ENCODE measurements at places on chromosomes 2 and 18. TPM values are rescaled to one million over a fixed set of nuclear protein-coding genes. Genes with fewer than 3 reads are reported as not detected.

GRCh38 chr18:9609190-9609589 lies 5.2 kb downstream of the PPP4R1 start:
- peaks cover 6% of the 10 kb centered on the region for H3K36me3 ChIP-seq
- H3K4me3 ChIP-seq, result no peak overlapping the region
- H3K27ac ChIP-seq, result no peak overlapping the region
- no peak for DNase-seq
- H3K27me3 ChIP-seq, result no peaks in the 10 kb centered on the region

DNA sequence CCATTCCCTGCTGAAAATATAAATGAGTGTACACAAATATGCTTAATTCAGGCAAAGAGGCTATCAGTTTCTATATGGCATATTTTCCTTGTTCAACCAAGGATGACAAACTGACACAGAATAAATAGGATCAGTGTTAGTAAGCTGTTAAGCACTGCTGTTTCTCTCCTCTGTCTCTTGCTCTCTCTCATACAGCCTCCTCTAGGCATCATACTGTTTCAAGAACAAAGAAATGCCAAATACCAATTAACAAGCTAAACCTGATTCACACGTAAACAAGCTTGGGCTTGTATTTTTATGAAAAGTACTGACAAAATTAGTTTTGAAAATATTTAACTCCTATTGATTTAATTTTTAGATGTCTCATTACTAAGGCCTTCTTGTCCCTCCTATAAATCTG lies 1027.2 kb upstream of the ACVR2A start:
- no peak overlapping the region for H3K27ac ChIP-seq
- H3K36me3 ChIP-seq, result no peaks in the 10 kb centered on the region
- no peak overlapping the region for H3K4me3 ChIP-seq
- H3K4me1 ChIP-seq, result no peaks in the 10 kb centered on the region

- no peaks in the 10 kb centered on the region for H3K27me3 ChIP-seq
- H3K36me3 ChIP-seq, result no peaks in the 10 kb centered on the region
- DNase-seq, result no peak
- no peak overlapping the region for H3K27ac ChIP-seq
- H3K4me1 ChIP-seq, result no peaks in the 10 kb centered on the region
These were observed 81.1 kb downstream of the MBOAT2 start for GRCh38 chr2:8922431-8922830.

DNA sequence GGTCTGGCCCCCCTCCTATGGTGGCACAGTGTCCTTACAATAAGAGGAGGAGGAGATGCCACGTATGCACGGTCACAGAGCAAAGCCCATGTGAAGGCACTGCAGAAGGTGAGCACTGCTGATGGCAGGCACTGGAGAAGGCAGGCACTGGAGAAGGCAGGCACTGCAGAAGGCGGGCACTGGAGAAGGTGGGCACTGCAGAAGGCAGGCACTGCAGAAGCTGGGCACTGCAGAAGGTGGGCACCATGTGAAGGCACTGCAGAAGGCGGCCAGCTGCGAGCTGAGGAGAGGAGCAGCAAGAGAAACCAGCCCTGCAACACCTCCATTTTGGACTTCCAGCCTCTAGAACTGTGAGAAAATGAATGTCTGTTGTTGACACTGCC lies 46.3 kb downstream of the MEX3C start:
- no peaks in the 10 kb centered on the region for H3K27me3 ChIP-seq
- DNase-seq, result no peak
- no peaks in the 10 kb centered on the region for H3K4me1 ChIP-seq

GRCh38 chr2:25201265-25201664 lies 32.9 kb upstream of the POMC start:
- no peak overlapping the region for H3K4me3 ChIP-seq
- H3K27me3 ChIP-seq, result no peaks in the 10 kb centered on the region
- no peak overlapping the region for H3K27ac ChIP-seq
- no peaks in the 10 kb centered on the region for H3K4me1 ChIP-seq
- no peaks in the 10 kb centered on the region for H3K36me3 ChIP-seq

DNA sequence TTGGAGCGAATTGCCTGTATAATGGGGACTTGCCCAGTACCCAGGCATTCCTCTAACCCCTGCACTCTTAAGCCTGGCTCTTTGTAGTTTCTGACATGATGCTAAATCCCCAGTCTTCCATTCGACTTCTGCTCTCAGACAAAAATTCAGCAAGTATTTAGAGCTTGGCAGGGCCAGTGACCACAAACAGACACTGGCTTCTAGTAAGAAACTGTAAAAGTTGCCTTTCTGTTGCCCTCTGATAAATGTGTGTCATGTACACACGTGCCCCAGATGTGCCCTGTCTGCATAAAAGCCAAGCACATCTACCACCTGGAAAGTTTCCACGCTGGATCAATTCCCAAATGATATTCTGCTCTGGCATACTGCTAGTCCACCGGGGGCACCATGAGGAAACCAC lies 18.0 kb downstream of the PAX3 start:
- no peak for DNase-seq
- no peak overlapping the region for H3K4me3 ChIP-seq
- no peak overlapping the region for H3K27ac ChIP-seq
- no peaks in the 10 kb centered on the region for H3K27me3 ChIP-seq
- H3K36me3 ChIP-seq, result no peaks in the 10 kb centered on the region

DNA sequence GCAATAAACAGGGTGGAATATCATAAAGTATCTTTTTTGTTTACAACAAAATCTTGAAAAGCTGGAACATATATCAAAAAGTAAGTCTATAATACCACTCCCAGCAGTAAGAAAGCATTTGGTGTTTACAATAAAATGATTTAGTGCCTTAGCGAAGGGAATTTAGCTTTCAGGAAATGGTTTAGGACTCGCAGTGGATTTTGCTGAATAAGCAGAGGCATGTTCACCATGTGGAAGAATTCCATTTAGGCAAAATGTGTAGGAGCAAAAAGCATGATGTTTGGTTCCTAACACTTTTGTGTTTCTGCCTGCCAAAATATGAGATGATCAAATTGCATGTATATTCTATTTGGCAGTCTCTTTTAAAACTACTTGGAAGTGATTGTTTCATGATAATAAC lies 163.6 kb downstream of the AGPS start:
- DNase-seq, result no peak
- no peaks in the 10 kb centered on the region for H3K36me3 ChIP-seq
- no peak overlapping the region for H3K27ac ChIP-seq
- H3K4me1 ChIP-seq, result peaks cover 11% of the 10 kb centered on the region
- no peaks in the 10 kb centered on the region for H3K27me3 ChIP-seq

DNA sequence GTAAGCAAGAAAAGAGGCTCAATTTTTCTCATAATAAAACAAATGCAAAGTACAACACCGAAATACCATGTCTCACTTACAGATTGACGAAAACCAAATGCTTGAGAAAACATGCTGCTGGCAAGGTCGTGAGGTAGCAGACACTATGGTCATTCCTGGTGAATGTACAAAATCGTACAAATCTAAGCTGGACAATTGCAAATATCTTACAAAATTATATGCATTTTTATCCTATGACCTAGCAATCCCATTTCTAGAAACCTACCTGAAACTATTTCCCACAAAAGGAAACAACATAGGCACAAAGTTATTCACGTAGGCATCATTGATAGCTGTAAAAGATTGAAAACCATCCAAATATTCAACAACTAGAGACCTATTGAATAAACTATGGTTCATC lies 54.0 kb downstream of the SCG2 start:
- H3K4me3 ChIP-seq, result no peak overlapping the region
- no peaks in the 10 kb centered on the region for H3K27me3 ChIP-seq

DNA sequence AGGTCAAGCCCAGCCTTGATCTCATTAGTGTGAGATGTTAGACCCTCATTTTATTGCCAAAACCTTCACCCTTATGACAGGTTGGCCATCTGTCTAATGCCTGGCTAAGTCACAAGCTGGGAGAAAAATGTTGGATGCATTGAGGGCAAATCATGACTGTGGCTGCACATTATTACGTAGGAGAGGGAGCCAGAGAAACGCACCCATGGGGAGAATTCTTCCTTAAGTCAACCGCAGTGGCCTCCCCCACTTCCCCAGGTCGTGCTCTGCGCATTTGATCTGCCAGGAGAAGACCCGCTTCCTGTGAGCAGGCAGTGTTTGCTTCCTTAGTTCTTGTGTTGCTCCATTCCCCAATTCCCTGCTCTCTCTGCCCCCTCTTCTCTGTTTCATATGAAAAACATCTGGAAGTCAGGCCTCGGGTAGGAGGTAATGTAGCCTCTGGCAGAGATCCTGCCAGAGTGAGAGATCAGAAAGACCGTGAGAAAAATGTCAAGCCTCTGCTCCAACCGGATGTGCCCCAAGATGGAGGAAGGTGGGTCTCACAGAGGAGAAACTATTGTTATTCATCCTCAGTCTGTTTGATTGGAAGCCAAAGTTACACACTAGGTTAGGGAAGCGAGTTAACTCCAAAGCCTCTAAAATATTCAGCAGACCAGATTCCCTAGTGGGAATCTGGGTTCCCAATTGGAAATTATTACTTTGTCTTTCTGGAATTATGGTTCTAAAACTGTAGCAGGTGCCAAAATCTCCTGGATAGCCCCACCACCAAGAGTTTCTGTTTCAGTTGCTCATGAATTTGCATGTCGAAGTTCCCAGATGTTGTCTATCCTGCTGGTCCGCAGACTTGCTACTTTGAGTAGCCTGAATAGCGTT lies 144.3 kb upstream of the PELI1 start:
- H3K27ac ChIP-seq, result peak overlapping the region; percentile 27
- H3K4me1 ChIP-seq, result peaks cover 10% of the 10 kb centered on the region
- no peaks in the 10 kb centered on the region for H3K27me3 ChIP-seq

GRCh38 chr18:48558248-48558647 lies 19.4 kb downstream of the CTIF start:
- H3K36me3 ChIP-seq, result peaks cover 4% of the 10 kb centered on the region
- H3K27ac ChIP-seq, result no peak overlapping the region
- DNase-seq, result no peak
- no peak overlapping the region for H3K4me3 ChIP-seq

DNA sequence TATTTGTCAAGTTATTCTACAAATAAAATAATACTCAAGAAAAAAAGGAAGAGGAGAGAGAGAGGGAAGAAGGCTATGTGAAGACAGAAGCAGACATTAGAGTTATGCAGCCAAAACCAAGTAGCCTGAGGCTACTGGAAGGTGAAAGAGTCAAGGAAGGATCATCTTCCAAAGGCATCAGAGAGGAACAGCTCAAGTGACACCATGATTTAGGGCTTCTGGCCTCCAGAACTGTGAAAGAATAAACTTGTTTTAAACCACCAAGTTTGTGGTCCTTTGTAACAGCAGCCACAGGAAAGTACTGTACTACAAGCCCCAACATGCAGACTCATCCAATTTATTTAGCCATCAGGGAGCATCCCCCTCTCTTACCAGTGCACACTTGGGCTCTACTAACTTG lies 788.5 kb upstream of the LRRTM1 start:
- no peak overlapping the region for H3K27ac ChIP-seq
- H3K36me3 ChIP-seq, result no peaks in the 10 kb centered on the region
- H3K4me3 ChIP-seq, result no peak overlapping the region
- no peak for DNase-seq
- no peaks in the 10 kb centered on the region for H3K27me3 ChIP-seq

DNA sequence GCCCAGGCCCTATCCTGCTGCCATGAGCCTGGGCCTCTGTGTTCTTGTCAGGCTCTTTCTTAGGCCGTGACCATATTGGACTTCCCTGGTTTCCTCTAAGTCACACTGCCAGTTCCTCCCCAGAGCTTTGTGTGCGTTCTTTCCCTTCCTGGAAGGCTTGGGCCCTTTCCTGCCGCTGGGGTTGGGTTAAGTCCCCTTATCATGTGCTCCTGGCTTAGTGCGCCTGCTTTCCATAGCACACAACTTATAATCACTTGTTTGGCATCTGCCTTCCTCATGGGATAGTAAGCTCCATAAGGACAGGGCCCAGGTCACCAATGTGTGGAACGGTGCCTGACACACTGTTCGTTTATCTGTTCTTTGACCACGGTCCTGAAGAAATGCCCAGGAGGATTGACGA lies 31.3 kb downstream of the NIFK start:
- H3K36me3 ChIP-seq, result no peaks in the 10 kb centered on the region
- no peaks in the 10 kb centered on the region for H3K27me3 ChIP-seq
- H3K27ac ChIP-seq, result no peak overlapping the region
- peaks cover 5% of the 10 kb centered on the region for H3K4me1 ChIP-seq

GRCh38 chr2:86636842-86637241 lies 13.2 kb upstream of the RNF103 start:
- no peaks in the 10 kb centered on the region for H3K27me3 ChIP-seq
- H3K4me3 ChIP-seq, result no peak overlapping the region
- no peaks in the 10 kb centered on the region for H3K4me1 ChIP-seq

- no peaks in the 10 kb centered on the region for H3K27me3 ChIP-seq
- no peak overlapping the region for H3K27ac ChIP-seq
- no peak overlapping the region for H3K4me3 ChIP-seq
- H3K36me3 ChIP-seq, result no peaks in the 10 kb centered on the region
- H3K4me1 ChIP-seq, result no peaks in the 10 kb centered on the region
These were observed 40.4 kb upstream of the ATIC start for GRCh38 chr2:215271446-215271845.

DNA sequence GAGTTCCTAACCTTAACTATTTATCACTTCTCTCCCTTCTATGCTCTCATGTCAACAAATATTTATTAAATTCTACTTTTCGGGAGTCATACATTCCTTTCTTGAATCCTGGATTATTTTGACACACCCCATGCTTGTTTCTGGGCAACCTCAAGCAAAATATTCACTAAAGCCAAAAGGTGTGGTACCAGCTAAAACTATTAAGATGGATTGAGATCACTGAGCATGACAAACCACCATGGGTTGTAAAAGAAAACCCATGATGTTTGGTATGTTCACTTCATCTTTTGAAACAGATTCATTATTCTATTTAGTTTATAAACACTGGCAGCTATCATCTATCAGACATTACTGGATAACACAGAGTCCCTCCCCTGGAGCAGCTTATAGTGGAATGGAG lies 32.5 kb downstream of the DPP4 start:
- H3K27me3 ChIP-seq, result no peaks in the 10 kb centered on the region
- no peak overlapping the region for H3K4me3 ChIP-seq
- H3K4me1 ChIP-seq, result no peaks in the 10 kb centered on the region
- DNase-seq, result no peak
- no peaks in the 10 kb centered on the region for H3K36me3 ChIP-seq
- no peak overlapping the region for H3K27ac ChIP-seq

GRCh38 chr2:31277621-31278020 lies 43.7 kb downstream of the EHD3 start:
- DNase-seq, result no peak
- H3K4me3 ChIP-seq, result no peak overlapping the region
- no peaks in the 10 kb centered on the region for H3K27me3 ChIP-seq

DNA sequence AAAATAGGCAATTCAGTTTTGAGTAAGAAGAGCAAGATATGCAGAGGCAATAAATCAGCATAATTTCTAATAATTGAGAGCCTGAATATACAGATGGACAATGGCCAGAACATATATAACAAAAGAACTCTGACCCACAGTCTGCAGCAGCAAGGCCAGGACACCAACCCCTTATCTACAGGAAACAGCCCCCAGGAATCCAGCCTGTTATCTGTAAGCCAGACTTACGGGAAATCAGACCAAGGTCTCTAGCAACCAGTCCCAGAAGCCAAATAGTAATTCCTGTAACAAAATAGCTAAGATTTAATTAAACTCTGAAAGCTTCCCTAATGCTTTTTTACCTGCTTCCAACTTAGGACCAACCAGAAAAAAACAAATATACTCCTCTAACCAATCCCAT lies 434.5 kb upstream of the GYPC start:
- H3K4me3 ChIP-seq, result no peak overlapping the region
- H3K27ac ChIP-seq, result no peak overlapping the region
- H3K36me3 ChIP-seq, result no peaks in the 10 kb centered on the region
- DNase-seq, result no peak
- H3K27me3 ChIP-seq, result no peaks in the 10 kb centered on the region

The BCL2 gene
- total RNA-seq, result 8.0 TPM

The MAPRE3 gene
- 33.4 TPM for total RNA-seq

The COL5A2 gene
- 15.8 TPM for total RNA-seq

The CRYGC gene
- not detected for total RNA-seq

The MAP4K4 gene
- 50.4 TPM for total RNA-seq

The TUBB8B gene
- total RNA-seq, result not detected

The FNDC4 gene
- total RNA-seq, result 19.3 TPM

Measured in right atrium auricular region (tissue), 2 donors.